Fibroblast of pulmonary artery (primary cell): ENCODE measurements at places on chromosomes 7 and 10.
A peak's percentile ranks its signal among the peaks of the same experiment; 100 is the strongest.

DNA sequence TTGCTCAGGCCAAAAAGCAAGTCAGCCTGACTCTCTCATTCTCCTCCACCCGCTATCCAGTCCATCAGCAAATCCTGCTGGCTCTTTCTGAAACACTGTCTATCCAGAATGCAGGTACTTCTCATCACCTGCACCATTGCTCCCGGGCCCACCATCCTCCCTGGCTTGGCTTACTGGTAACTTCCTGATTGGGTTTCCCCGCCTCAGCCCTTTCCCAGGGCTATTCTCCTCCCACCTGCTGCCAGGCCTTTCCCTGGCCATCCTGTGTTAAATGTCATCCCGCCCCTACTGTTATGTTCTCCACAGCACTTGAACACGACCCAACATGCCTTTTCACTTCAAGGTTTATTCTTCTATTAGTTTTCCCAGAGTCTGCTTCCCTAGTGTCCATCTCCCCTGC is 124.0 kb downstream of the CNNM2 start:
- DNase-seq = no peak

GRCh38 chr7:121961089-121961867 is 88.3 kb downstream of the PTPRZ1 start:
- peak; percentile 70 for DNase-seq

- peak; percentile 73 for DNase-seq
Observed at GRCh38 chr10:94279835-94280709, 82.7 kb downstream of the NOC3L start.

DNA sequence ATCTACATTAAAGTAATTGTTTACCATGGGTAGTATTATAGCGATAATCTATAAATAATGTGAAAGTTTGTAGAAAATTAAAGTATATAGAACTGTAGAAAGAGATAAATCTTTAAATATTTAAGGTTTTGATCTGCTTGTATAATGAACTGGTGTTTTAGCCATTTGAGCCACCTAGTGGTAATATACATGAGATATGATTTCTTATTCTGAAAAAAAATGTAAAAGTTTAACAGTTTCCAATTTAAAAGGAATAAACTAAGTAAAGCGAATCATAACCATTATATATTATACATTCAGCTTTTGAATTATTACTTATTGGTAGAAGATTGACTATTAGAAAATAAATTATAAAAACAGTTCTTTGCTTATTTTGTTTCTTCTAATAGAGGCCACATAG is 91.2 kb downstream of the OTUD1 start:
- DNase-seq = peak; percentile 42

DNA sequence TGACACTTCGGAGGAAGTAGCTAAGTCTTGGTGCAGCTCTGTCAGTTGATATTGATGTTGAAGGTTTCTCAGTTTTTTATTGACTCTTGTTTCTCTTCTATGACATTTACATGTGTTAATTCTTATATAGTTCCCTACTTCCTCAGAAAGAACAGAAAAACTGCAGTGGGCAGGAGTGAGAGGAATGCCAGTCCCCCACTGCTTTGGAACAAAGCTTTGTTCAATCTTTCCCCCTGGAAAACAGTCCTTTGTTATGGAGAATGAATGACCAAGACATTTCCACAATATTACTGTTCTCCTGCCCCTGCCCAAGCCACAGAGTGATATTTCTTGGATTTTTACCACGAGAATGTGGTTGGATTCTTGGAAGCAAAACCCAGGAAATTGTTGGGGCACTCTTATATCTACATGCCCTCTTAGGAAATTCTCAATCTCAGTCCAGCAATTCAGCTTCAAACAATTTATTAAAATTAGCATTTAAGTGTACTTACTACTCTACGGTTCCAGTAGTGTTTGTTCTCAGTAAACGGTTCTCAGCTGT is 258.0 kb upstream of the KCND2 start:
- peak; percentile 29 for DNase-seq

GRCh38 chr10:116548301-116548700 is 2.6 kb downstream of the PNLIP start:
- no peak for DNase-seq

DNA sequence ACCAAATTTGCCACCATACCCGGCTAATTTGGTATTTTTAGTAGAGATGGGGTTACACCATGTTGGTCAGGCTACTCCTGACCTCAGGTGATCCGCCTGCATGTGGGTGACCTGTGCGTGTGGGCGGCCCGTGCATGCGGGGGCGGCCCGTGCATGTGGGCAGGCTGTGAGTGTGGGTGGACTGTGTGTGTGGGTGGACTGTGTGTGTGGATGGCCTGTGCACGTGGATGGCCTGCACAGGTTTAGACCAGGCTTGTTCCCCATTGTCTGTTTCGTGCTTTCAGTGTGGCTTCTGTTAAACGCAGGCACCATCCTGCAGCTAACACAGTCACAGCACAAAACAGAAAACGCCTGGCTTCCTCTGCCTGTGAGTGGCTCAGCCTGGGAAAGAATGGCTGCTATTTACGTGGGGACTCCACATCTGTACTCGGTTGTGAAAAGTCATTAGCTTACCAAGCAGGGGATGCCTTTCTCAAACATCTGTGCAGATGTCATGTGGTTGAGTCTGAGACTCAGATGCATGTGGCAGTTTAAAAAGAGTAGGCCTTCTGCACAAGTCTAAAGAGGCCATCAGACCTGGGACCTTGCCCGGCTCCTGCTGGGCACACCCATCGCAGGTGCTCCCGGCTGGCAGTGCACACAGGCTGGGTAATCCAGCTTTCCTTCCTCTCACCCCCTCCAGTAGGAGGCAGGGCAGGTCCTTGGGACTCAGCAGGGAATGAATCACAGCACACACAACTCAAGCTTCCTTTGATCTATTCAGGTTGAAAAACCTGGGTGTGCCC is 91.6 kb downstream of the COBL start:
- no peak for DNase-seq

DNA sequence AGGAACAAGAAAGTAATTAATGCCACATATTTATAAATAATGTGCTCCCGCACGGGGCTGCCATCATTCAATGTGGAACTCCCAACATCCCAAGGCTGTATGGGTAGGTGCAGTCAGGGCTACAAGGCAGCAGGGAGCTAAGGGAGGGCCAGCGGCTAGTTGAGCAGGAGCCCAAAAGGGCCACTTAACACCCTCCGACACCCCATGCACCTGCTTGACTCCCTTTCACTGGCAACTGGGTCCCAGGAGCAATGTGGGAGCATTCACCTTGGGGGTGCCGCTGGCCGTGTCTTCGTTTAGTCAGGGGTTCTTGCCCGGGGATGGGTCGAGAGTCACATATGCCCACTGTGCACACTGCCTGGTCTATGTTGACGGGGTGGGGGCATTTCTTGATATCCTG is 27.9 kb downstream of the SCART1 start:
- DNase-seq = no peak

GRCh38 chr7:12890586-12890985 is 203.2 kb downstream of the ARL4A start:
- no peak for DNase-seq

GRCh38 chr7:137399827-137400823 is 56.6 kb upstream of the PTN start:
- DNase-seq = no peak

- no peak for DNase-seq
Observed at GRCh38 chr10:29005988-29006387, 282.9 kb upstream of the LYZL1 start.

DNA sequence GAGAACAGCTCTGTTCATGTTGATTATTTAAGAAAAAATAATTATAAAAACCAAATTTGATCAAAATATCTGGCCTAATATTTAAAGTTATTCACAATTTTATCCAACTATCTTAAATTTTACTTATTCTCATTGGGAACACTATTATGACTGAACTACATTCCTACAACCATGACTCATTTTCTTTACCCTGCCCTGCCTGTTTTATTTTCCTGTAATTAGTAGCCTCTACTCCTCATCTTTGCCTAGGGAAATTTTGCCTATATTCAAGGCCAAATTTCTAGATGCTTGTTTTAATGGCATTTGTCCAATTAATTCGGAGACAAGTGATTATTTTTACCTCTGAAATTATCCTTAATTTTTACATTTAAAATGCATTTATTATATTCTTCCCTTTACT is 289.7 kb upstream of the TMEM229A start:
- no peak for DNase-seq

DNA sequence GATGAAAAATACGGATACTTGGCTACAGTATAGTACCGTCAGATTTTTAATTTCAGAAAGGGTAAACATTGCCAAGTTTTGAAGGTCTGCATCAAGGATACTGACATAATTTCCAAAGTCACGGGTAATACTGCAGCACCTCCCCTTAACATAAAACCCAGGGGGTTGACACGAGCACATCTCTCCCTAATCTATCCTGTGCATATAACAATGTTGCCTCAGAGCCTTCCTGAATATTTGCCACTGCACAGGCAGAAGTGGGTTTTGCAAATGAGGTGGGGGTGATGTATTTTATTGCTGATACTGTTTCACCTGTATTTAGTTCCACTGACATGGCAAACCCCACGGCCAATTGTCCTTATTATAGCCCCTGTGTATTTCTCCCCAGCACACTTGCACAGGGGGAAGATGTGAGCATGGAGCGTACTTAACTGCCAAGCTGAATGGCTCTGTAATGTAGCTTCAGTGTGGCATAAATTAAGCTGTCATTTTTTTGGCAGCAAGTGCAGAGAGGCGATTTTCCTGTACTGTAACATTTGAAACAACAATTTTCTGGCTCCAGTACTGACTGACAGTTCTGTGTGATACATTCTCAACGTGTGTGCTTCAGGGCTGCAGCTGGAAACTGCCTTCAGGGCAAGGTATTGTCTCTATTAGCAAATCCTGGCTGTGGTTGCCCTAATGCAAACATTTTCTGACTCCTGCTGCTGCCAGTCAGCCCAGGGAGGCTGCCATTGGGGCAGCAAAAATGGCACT is 299.6 kb upstream of the SP4 start:
- DNase-seq = no peak

GRCh38 chr10:54869022-54869421 is 68.0 kb upstream of the PCDH15 start:
- no peak for DNase-seq

DNA sequence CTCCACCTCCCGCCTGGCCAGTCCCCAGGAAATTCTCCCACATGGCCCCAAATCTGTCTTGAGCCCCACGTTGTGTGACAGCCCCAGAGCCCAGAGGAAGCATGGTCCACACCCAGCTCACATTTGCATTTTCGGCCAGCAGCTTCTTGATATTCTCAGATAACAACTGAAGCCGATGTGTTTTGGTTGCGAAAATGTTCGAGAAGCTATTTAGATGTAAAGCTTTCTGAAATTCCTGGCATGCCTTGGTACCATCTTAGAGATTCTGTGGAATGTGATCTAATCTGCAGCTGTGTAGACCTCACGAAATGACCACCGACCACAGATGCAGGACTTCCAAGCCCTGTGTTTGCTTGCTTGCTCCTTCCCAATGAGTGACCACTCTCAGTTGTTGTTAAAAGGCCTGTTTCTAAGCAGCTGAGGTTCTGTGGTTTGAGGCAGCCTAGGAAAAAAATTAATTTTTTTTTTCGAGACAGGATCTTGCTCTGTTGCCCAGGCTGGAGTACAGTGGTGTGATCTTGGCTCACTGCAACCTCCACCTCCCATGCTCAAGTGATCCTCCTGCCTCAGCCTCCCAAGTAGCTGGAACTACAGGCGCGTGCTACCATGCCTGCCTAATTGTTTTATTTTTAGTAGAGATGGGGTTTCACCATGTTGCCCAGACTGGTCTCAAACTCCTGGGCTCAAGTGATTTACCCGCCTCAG is 8.8 kb downstream of the SLC4A2 start:
- no peak for DNase-seq
